Cerebellum (tissue), 4 donors: ENCODE measurements at places on chromosomes 5 and 9.

GRCh38 chr5:88878976-88879375 is 4.0 kb downstream of the MEF2C start:
- no peak for DNase-seq

GRCh38 chr5:73605223-73606087 is 20.5 kb upstream of the ARHGEF28 start:
- DNase-seq = no peak

DNA sequence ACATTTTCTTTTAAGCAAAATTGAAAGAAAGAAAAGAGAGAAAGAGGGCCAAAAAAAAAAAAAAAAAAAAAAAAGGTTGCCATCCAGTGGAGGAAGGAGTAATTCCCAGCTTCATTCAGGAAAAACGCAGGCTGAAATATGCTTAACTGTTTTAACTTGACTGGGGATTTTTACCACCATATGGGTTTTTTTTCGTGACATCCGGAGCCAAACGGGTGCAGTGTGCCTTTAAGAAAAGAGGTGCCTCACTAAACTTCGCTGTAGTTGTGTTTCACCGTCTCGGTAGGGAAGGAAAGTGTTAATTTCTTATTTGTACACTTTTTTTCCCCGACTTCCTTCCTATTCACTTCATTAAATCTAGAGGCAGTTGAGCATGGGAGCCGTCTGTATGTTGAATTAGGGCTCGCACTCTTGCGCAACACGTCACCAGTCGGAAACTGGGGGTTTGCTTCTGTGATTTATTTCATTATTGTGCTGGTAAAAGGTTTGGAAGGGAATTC is 143.0 kb downstream of the SMARCA2 start:
- DNase-seq = peak; percentile 19

DNA sequence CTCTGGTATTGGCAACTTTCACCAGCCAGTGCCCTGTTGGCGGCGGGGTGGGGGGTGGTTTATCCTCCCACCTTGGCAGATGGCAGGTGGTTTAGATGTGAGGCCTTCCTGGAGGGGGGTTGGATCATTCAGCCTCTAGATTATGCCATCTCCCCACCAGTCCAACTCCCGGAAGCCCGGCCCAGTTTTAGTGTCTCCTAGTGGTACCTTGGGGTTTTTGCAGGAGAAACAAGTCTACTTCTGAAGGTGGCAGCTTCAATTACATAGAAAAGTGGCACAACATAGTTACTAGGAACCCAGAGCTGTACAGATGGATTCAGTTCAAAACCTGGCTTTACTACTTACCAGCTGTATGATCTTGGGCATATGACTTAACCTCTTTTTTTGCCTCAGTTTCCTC is 11.3 kb downstream of the PRLR start:
- DNase-seq = no peak
